ENCODE measurements at places on chromosomes 3 and 15. TPM values are rescaled to one million over a fixed set of nuclear protein-coding genes. Genes with fewer than 3 reads are reported as not detected.

The BCL2A1 gene
- not detected for polyA plus RNA-seq

The ISG20 gene
- 5.9 TPM for polyA plus RNA-seq

The SCAANT1 gene
- not detected for polyA plus RNA-seq

The TRIM42 gene
- not detected for polyA plus RNA-seq

The DPPA2 gene
- polyA plus RNA-seq = not detected

The SAMD7 gene
- not detected for polyA plus RNA-seq

The CHRNA5 gene
- 4.6 TPM for polyA plus RNA-seq

The GRK7 gene
- polyA plus RNA-seq = 0.16 TPM

The PRSS50 gene
- polyA plus RNA-seq = not detected

The ANKUB1 gene
- not detected for polyA plus RNA-seq

The FBXO40 gene
- polyA plus RNA-seq = not detected

The PRKCD gene
- polyA plus RNA-seq = not detected

The CSPG4 gene
- polyA plus RNA-seq = not detected

The CHRNA7 gene
- polyA plus RNA-seq = 3.1 TPM

The PAQR5 gene
- not detected for polyA plus RNA-seq

The LYZL4 gene
- not detected for polyA plus RNA-seq

The MST1R gene
- polyA plus RNA-seq = 4.2 TPM

The BCL6 gene
- 4.3 TPM for polyA plus RNA-seq

The MYL3 gene
- not detected for polyA plus RNA-seq

The SYNPR gene
- polyA plus RNA-seq = 2.0 TPM

The ZNF501 gene
- polyA plus RNA-seq = 5.6 TPM

The SSUH2 gene
- polyA plus RNA-seq = 0.88 TPM

The PRTG gene
- 3.8 TPM for polyA plus RNA-seq

The CNTN6 gene
- polyA plus RNA-seq = 1.7 TPM

The SLC24A5 gene
- 0.76 TPM for polyA plus RNA-seq

The C3orf49 gene
- not detected for polyA plus RNA-seq

The ADAMTSL3 gene
- 0.28 TPM for polyA plus RNA-seq

The ZKSCAN7 gene
- 23.9 TPM for polyA plus RNA-seq

The C2CD4A gene
- polyA plus RNA-seq = not detected

The VPS33B gene
- polyA plus RNA-seq = 52.5 TPM

The CCR9 gene
- not detected for polyA plus RNA-seq

The TRPM1 gene
- polyA plus RNA-seq = not detected

The PCSK6 gene
- polyA plus RNA-seq = 1.4 TPM

The FOXB1 gene
- not detected for polyA plus RNA-seq

The ZNF620 gene
- polyA plus RNA-seq = 20.2 TPM

The UBA7 gene
- polyA plus RNA-seq = 2.9 TPM

The TPRG1 gene
- polyA plus RNA-seq = 1.6 TPM

The IL17RB gene
- polyA plus RNA-seq = 2.2 TPM

The EIF4A2 gene
- 2,975 TPM for polyA plus RNA-seq

The PDZRN3 gene
- 1.1 TPM for polyA plus RNA-seq

The SCAMP5 gene
- 104 TPM for polyA plus RNA-seq
